Activated CD8-positive, alpha-beta T cell treated with anti-CD3 and anti-CD28 coated beads for 36 hours (primary cell): ENCODE measurements at places on chromosomes 1 and 21. TPM values are rescaled to one million over a fixed set of nuclear protein-coding genes. Genes with fewer than 3 reads are reported as not detected.

The PLA2G2D gene
- not detected for total RNA-seq

The UMODL1 gene
- total RNA-seq: not detected

The A3GALT2 gene
- total RNA-seq: not detected

DNA sequence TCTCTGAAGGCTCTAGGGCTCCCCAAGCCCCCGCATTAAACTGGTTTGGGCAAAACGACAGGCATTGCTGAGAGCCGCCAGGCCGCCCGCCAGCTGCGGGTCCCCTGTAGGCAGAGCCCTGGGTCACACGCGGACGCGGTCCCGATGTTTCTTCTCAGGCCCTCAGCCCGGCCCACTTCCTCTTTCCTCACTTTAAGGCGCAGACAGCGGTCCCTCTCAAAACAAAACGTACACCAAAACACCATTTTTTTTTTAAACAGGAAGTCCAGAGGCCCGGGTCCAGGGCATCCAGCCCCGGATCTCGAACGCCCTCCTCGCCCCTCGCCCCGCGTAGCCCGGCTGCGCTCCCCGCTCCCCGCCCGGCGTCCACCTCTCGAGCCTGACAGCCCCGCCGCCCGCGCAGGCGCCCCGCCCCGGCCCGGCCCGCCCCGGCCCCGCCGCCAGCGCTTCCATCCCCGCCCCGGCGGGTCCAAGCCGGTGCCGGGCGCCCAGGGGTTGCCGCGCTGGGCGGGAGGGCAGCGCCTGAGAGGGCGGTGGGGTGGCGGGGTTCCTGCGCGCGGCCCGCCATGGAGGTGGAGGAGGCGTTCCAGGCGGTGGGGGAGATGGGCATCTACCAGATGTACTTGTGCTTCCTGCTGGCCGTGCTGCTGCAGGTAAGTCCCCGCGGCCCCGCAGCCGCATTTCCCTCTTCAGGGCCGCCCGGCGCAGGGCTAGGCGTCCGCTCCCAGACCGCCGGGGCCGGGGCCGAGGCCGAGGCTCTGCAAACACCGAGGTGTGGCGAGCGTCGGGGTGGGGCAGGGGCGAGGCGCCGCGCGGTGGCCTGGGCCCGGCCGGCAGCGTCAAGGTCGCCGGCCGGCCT lies at the start of gene SLC22A15:
Gene SLC22A15, plus strand, starts transcription at position 452 of the 859 bp plus-strand sequence. Its CDS starts 115 bp downstream, at position 567.
- peak; percentile 60 for DNase-seq

The FALEC gene
- not detected for total RNA-seq

GRCh38 chr1:178342745-178343144 lies 154.0 kb downstream of the CLEC20A start:
- DNase-seq: no peak

DNA sequence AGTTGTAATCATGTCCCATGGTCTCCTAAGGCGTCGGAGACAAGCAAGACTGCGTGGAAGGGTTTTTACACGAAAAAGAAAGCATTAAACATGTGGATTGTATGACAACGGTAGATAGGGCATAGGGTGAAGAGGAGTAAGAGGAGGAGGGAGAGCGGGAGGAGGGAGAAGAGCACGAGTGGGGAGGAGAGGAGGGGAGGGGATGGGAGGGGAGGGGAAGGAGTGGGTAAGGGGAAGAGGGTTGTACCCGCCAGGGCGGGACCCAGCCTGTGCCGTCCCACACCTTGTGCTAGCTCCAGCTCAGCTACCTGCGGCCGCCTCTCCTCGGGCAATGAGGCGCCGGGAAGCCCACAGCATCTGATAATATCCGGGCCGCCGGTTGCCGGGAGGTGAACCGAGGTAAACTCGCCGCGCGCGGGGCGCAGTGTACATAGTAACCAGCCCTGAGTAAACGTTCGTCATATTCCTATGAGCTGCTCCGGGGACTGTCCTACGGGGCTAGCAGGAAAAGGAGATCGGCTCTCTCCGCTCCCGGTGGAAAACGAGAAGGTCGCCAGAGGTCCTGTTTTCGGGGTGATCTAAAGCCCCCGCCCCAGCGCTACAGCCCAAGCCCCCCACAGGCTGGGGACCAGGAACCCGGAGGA lies 449 bp upstream of the RCAN3 start:
- DNase-seq: peak; percentile 84
